ENCODE measurements at places on chromosomes 11 and 22.

- no peak for DNase-seq
These were observed 44.9 kb downstream of the CD82 start for GRCh38 chr11:44610186-44610955.

DNA sequence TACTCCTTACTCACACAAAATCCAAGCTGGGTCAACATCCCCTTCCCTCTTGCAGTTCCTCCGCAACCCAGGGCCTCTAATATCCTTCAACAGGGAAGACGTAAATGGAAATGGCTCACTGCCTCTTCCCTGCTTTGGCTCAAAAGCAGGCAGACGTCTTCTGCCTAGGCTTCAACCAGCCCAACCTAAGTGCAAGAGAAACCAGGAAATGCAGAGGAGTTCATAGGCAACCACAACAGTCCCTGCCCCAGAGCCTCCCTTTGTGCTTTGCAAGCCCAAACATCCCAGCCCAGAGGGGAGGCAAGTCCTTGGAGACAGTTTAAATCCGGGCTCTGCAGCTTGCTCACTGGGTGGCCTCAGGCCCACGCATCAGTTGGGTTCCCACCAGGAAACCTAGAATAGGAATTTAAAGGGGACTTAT, 33.3 kb downstream of the CD6 start:
- DNase-seq, result no peak

DNA sequence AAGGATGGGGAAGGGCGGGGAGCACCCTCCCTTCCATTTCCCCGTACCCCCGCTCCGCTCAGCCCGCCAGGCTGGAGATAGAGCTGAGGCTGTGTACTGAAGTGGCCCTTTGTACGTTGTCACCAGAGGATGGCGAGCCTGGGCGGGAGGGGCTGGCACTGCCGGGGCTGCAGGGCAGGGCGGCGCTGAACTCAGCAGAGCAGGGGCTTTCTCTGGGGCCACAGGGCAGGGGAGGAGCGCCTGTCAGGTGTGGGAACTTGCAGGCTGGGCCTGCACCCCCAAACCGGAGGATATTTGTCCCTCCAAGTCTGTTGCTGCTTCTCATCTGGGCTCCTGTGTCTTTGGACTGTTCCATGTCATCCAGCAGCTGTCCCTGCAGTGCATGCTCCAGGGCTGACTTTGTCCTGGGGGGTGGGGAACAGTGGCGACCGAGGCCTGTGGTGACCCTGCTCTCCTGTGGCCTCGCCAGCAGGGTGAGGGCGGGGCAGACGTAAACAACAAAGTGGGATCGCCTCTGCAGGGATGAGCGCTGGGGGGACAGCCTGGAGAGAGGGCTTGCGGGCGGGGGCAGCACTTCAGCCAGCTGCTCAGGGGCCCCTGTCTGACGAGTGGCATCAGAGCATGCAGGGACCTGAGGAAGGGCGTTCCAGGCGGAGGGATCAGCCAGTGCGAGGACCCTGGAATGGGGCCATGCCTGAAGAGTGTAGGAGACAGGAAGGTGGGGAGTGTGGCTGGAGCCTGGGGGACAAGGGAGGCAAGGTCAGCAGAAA, 13.1 kb downstream of the MGAT3 start:
- no peak for DNase-seq

DNA sequence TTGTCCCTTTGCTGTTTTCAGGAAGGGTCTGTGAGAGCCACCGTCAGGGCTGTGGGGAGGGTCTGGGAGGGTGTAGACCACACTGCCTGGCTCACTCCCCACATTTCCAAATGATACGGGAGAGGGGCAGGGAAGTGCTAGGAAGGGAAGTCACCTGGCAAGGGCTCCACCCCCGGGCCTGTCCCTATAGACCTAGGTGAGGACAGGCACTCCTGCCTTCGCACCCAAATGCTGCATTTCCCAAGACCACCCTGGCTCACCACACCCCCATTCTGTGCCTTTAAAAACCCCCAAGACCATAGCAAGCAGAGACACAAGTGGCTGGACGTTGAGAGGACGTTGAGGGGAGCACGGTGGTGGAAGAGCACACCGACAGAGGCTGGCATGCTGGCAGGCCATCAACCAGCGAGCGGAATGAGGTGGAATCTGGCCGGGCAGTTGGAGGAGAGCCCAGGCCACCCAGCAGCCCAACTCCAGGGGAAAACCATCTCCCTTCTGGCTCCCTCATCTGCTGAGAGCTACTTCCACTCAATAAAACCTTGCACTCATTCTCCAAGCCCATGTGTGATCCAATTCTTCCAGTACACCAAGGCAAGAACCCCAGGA, 45.7 kb downstream of the GNB1L start:
- no peak for DNase-seq

GRCh38 chr11:108873310-108873709, 208.4 kb downstream of the DDX10 start:
- DNase-seq, result no peak

DNA sequence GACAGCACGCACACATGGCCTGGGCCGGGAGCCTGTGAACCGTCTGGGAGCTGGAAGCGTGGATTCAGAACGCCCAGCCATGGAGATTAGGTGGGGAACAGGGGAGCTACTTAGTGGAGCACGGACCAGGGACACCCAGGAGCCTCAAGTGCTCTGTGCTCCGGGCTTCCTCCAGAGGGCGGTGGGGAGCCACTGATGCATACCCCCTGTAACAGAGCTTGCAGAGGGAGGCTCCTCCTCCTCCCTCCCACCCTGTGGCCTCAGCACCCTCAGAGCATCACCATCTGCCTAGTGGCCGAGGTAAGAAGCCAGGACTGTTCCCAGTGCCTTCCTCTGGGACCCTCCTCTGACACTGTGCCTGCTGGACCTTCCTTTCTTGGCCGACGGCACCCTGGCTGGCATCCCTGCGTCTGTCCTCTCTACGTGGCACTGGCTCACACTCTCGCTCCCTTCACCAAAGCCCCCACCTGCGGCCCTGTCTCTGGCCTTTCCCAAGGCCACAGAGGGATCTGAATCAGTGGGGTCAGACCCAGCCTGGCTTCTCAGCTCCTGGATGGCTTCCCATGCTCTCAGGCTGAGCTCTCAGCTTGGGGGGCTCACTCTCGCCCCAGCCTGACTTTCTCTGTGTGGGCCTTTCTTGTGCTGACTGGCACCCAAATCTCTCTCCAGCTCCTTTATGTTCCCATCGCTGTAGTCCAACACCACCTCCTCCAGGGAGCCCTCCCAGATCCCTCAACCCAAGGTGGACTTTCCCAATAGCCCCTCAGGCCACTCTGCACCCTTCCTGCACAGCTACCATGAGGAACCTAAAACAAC, 780.9 kb downstream of the BRD1 start:
- no peak for DNase-seq

DNA sequence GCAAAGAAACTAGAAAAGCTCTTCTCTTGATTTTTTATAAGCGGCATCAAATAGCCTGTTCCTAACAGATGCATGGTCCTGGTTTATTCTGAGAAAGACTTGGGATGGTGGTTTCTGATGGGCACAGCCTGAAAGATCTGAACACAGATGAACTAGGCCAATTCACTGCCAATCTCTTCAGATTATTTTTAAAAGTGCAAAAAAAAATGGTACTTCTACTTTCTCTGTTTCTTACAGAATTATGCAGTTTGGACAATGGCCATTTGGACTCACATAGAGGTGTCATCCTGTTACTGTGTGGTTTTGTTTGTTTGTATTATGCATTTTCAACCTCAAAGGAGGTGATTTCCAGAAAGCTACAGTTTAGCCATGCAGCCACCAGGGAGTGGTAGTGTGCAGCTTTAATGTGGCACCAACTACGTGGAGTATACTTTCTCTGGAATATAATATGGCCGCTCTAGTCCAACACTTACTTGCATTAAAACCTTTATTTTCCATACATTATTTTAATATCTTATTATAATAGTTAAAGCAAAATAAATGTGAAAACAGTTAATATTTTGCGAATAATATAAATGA, 469.8 kb upstream of the KIRREL3 start:
- DNase-seq, result no peak

DNA sequence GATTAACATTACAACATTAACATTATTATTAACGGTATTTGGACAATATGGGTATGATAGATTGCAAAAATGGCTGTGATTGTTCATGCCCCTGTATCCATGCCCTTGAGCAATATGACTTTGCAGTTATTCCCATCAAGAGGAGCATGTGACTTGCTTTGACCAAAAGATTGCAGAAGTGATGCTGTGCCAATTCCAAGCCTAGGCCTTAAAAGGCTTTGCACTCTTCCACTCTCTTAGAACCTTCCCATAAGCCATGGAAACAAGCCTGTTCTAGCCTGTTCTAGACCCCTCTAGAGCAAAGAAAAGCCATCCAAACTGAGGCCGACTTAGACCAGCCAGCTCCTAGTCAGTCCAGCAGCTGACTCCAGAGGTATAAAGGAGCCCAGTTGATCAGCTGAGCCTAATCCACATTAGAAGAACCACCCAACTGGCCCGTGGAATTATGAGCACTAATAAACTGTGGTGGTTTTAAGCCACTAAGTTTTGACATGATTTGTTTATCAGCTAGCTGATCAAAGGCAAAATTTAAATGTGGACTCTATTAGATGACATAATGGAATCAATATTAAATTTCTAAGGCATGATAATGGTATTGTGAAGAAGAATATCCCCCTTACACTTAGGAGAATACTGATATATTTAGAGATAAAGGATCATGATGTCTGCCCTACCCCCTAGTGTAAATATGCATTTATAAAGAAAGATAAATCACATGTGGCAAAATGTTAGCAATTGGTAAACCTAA, 28.6 kb downstream of the RAB30 start:
- DNase-seq, result no peak
